ENCODE measurements at places on chromosomes 7 and 10.

DNA sequence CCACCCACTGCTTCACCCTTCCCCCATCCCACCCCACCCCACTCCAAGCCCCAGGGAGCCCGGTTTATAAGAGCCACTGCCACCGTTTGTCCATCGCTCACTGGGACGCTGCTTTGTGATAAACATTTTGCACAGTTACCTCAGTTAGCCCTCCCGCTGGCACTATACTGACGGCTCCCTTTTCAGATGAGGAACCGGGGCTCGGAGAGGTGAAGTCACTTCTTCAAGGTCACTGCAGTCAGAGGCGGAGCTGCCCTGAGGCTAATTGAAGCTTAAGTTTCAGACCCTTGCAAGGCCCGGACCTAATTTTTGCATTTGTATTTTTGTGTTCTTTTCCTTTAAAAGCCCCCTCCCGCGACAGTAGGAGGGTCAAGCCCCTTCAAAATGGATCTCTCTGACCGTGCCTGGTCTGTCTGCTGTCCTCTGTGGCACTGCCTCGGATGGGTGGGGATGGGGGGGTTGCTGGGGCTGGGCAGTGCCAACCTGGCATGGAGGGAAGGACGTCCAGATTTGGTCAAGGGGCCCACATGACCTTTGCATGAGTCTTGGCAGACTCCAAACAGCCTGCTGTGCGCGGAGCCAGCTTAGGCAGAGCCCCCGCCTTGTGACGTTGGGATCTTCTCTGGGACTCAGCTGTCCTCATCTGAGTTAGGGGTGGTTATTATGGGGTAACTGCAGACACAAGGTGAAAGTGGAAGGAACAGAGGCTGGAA is 17.7 kb upstream of the NODAL start:
- DNase-seq: peak; percentile 71

DNA sequence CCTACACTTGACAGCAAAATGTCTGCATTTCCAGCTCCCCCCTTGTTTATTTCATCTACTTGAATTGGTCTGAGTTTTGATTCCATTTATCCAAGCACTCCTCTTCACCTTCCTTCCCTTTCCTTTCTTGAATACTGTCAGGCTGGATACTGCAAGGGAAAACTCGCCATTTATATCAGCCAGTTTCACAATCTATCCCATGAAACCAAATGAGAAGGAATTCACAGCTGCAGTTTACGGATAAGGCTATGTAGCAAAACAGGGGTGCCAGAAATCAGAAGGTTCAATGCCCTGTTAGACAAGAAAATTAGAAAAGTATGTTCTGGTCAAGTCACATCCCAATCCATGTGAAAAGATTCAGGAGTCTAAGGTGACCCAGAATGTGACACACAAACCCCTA is 28.1 kb downstream of the CCDC6 start:
- DNase-seq: no peak

DNA sequence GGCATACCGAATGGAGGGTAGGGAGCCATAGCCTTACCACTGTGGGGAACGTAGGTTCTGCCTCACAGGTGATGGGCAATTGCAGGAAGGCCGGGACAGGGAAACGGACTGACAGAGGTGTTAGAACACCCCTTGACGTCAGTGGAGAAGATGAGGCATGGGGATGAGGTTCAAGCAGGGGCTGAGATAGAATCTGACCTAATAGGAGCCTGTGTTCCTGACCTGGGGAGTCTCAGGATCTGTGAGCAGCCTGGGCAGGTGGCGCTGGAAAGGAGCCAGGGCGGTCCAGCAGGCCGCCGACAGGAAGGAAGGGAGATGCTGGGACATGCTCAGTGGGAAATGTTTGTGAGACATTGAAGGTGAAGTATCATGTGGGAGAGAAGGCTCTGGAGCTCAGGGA is 109.4 kb downstream of the WDFY4 start:
- DNase-seq: no peak

DNA sequence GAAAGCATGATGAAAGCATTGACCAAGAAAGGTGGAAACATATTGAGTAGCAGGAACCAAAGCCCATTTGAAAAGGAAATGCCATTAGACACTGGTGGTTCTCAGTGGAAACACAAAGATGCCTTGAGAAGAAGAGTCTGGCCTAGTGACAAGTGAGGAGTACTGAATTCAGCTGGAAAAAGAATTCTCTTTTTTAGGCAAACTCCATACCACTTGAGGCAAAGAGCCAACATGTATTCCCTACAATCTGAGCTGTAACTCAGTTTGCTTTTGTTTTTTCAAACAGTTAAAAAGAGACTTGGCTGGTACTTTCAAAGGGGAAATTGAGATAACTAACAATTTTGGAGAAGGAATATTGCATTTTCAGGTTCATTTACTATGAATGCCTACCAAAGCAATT is 624.0 kb downstream of the NRG3 start:
- DNase-seq: no peak

- no peak for DNase-seq
These were observed 303.1 kb downstream of the KCNMA1 start for GRCh38 chr10:77334501-77334900.

GRCh38 chr10:18229826-18230225 is 89.6 kb downstream of the CACNB2 start:
- DNase-seq: no peak

Data from right cardiac atrium (tissue), 5 donors.